Stimulated activated naive B cell treated with anti-CD40 and anti-IgM and Interleukin-4, amounts not matched to agents 10 μg/mL and 1 μg/mL and 100 μg/mL, for 72 hours (primary cell): ENCODE measurements at places on chromosomes 11 and 22.

GRCh38 chr11:44529895-44530412 is 35.5 kb upstream of the CD82 start:
- DNase-seq: no peak

DNA sequence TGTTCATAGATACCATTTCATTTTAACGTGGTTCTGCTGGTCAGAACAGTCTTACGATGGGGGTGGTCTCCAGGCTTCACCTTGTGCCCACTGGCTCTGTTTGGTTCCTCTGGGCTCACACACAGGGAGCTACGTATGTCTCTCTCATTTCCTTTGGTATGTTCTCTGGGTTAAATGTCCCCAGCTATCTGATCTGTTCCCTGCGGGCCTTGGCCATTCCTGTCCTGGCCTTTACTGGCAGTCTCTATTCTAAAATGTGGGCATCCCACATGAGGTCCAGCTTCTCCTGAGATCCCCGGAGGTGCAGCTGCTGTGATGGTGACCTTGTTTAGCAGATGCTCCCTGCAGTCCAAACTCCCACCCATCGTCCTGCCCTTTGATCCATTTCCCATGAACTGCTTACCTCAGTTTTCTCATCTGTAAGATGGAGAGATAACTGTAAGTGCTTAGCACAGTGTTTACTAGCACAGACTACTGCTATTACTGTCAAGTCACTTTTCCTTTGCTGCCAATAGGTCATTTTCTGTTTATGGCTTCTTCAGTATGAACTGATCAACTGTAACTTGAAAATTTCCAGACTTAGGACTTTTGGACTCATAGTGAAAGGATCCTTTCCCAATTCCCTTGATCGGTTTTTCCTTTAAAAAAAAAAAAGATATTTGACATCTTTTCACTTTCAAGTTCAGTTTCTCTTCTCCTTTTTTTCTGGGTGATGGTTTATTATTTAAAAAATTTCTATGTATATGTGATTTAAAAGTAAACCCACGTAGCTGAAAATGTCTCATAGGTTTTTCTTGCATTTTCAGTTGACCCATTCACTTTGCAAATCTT is 92.9 kb downstream of the PTPRJ start:
- no peak for DNase-seq

DNA sequence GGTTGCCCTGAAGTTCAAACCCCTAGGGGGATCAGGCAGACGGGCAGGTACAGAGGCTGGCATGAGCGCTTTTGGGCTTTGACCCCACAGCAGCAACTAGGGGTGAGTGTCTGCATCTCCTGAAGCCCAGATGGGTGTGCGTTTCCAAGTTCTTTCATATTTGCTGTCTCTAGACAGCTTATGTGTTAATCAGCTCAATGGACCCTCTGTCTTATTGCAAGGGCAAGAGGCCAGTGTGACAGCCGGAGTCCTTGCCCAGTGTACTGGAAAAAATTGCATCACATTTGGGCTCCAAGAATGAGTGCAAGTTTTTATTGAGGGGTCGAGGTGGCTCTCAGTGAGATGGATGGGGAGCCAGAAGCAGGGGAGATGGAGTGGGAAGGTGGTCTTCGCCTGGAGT is 1863.7 kb upstream of the RAG2 start:
- no peak for DNase-seq

- no peak for DNase-seq
Measured at GRCh38 chr11:87820011-87820410, 355.2 kb downstream of the RAB38 start.

GRCh38 chr22:47169801-47170140 is 407.3 kb downstream of the TBC1D22A start:
- DNase-seq: no peak

GRCh38 chr22:43753688-43754087 is 58.4 kb downstream of the EFCAB6 start:
- no peak for DNase-seq

DNA sequence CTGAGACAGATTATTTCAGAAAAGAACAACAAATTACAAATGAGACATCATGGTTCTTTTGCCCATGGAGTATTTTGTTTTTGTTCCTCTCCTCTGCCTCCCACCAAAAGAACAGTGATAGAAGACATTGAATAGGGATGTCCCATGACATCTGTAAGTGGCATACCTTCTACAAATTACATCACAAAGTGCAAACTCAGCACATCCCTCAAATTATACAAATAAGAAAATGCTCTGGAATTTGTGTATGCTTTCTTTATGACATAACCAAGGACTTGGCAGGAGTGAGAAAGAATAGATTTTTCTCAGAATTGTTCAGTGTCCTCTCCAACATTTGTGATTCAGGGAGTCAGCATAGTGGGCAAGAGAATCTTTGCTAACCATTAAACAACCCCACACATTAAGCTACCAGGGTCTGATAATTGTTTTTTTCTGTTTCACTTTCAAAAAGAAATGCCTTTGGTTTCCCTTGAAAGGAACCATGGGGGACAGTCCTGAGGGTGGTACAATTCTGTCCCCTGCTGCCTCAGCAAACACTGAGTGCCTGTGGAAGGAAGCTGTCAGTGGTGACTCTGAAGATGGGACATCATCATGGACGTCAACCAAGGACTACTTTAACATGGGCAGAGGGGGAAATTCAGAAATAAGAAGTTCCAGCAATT is 430.3 kb downstream of the AASDHPPT start:
- DNase-seq: no peak

- DNase-seq: no peak
Measured at GRCh38 chr11:68325907-68326220, 13.5 kb downstream of the LRP5 start.

- no peak for DNase-seq
Measured at GRCh38 chr11:120245434-120245833, 5.5 kb downstream of the POU2F3 start.

DNA sequence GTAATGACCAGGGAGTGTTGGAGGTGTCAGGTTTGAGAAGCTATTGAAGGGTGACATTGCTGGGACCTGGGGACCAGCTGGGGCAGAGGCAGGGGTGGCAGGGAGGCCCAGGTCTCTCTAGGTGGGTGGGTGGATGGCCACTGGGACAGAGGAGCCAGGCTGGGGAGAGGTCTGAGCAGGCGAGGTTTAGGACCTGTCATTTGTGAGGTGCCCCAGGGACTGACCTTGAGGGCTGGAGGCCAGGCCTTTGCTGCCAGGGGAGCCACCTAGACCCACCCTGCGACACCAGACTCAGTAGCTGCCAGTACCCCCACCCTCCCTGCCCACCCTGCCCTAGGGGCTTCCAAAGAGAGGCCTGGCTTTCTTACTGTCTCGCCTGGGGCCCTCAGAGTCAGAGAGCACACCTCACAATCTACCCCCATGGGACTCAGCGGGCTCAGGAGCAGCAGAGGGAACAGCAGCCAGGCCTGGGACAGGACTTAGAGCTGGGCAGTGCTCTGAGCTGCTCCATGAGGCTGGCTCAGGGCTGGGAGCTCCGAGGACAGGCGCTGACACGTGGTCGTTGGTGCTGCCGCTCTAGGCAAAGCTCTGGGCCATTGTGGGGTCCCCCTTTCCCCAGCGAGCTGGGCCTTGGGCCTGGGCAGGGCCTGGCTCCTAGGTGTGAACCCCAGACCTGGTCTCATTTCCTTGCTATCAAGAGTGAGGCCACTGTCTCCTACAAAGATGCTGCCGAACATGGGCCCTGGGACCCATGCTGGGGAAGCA is 28.6 kb upstream of the PPARA start:
- DNase-seq: no peak

DNA sequence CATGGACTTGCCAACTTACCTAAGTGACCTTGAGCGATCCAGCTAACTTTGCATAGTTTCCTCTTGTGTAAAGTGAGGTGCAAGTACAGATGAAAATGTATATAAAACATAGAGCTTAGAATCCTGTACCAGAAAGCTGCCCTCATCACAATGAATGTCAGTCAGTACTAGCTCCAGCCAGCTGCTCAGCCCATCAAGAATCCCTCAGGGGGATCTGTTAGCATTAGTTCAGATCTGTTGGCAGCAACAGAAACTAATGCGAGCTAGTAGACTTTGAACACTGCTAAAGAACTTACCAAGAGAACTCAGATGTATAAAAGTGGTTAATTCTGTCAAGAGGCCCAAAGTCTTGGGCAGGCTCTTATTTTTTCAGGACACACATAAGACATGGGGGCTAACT is 6.3 kb upstream of the C11orf91 start:
- no peak for DNase-seq

- no peak for DNase-seq
Measured at GRCh38 chr11:106495046-106495445, 417.6 kb downstream of the AASDHPPT start.

- DNase-seq: no peak
Measured at GRCh38 chr11:45037434-45038005, 86.8 kb upstream of the TP53I11 start.

GRCh38 chr22:46125816-46126765 is 24.2 kb upstream of the PPARA start:
- no peak for DNase-seq

GRCh38 chr22:41687901-41688364 is 734 bp downstream of the SNU13 start:
- no peak for DNase-seq

DNA sequence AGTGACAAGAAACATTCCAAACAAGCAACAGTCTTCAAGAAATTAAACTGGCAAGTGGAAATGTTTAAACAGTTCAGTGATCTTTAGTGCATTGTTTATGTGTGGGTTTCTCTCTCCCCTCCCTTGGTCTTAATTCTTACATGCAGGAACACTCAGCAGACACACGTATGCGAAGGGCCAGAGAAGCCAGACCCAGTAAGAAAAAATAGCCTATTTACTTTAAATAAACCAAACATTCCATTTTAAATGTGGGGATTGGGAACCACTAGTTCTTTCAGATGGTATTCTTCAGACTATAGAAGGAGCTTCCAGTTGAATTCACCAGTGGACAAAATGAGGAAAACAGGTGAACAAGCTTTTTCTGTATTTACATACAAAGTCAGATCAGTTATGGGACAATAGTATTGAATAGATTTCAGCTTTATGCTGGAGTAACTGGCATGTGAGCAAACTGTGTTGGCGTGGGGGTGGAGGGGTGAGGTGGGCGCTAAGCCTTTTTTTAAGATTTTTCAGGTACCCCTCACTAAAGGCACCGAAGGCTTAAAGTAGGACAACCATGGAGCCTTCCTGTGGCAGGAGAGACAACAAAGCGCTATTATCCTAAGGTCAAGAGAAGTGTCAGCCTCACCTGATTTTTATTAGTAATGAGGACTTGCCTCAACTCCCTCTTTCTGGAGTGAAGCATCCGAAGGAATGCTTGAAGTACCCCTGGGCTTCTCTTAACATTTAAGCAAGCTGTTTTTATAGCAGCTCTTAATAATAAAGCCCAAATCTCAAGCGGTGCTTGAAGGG is 6.0 kb downstream of the MALAT1 start:
- no peak for DNase-seq

- no peak for DNase-seq
Measured at GRCh38 chr11:102254047-102254446, 63.2 kb upstream of the BIRC3 start.

- DNase-seq: no peak
Measured at GRCh38 chr11:69922015-69922595, 102.9 kb upstream of the FGF3 start.

DNA sequence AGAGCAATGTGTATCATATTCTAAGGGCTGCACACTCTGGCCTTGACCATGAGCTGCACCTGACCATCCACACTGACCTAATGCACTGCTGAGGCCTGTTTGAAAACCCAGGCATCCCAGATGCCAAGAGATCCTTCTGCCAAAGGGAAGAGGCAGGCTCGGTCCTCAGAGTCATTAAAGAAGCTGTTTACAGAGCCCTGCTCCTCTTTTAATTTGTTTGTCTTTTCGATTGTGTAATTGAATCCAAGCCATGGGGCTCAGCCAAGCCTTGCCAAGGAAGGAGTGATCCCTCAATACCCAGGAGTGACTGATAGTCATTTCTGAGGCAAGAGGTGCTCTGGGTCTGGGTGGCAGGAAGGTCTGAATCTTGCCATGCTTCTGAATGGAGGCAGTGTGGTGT is 94.5 kb upstream of the ISX start:
- DNase-seq: no peak

DNA sequence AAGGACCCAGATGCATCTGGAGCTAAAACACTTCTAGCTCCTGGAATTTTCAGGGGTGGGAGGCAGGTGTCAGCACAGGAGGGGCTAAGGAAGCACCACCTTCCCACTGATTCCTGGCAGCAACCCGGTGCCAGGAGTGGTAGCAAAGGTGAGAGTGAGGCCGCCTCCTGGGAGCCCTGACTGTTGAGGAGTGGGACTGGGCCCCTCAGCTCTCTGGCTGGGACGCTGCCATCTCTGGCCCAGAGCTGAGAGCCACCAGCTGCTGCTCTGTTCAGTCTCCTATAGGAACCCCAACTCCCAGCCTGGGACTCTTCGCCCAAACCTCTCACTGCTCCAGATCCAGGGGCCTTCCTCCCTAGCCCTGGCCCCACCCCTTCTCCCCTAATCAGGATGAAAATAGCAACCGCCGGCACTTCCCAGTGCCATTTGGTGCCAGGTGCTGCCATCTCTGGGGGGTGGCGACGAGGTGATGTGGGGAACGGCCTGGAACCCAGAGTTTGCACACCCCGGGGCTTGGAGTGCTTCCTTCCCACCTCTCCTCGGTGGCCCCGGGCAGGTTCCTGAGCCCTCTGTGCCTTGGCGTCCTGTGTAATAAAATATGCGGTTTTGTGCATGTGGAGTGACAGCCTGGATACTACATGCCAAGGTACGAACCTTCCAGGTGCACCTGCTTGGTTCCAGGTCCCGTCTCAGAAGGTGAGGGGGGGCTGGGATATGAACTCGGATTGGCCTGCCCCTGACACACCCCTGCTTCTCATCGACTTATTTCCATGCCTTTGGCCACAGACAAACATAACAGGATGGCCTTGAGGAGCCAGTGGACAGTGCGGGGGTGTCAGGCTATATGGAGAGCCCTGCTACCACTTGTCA is 35.7 kb upstream of the CELSR1 start:
- no peak for DNase-seq

GRCh38 chr11:126358763-126359160 is 3.3 kb downstream of the ST3GAL4 start:
- DNase-seq: no peak

- no peak for DNase-seq
Measured at GRCh38 chr11:61140416-61140815, 20.8 kb downstream of the VPS37C start.

- no peak for DNase-seq
Measured at GRCh38 chr11:134452026-134452837, 40.2 kb upstream of the B3GAT1 start.

DNA sequence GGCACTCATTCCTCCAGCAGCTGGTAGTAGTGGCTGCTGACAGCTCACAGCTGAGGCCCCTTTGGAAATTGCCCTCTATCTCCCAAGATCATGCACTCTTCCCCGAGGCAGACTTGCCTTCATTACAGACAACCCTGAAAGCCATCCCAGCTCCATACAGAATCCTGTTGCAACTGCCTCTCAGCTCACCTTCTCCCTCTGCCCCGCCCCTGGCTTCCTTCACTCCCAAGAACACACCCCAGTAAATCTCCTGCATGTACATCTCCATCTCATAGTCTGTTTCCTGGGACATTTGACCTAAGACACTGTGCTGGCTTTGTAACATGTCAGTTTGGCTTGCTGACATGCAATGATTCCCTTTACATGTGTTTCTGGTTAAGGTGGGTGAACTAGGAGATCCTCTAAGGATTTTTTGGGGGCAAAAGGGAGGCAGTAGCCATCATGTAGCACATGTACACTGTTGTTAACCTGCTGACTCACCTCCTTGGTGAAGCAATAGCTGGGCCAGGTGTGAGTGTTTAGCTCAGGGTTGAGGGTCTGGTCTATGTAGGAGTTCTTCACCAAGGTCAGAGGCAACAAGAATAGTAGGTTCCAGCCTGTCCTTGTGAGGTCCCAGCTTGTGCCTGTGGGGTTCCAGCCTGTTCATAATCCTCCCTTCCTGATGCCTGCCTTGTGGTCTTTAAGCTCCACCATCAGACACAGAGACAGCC is 179.6 kb downstream of the CSNK2A3 start:
- no peak for DNase-seq

GRCh38 chr11:2752923-2753322 is 53.1 kb upstream of the KCNQ1OT1 start:
- DNase-seq: no peak
